ENCODE measurements at places on chromosomes 4 and X.

DNA sequence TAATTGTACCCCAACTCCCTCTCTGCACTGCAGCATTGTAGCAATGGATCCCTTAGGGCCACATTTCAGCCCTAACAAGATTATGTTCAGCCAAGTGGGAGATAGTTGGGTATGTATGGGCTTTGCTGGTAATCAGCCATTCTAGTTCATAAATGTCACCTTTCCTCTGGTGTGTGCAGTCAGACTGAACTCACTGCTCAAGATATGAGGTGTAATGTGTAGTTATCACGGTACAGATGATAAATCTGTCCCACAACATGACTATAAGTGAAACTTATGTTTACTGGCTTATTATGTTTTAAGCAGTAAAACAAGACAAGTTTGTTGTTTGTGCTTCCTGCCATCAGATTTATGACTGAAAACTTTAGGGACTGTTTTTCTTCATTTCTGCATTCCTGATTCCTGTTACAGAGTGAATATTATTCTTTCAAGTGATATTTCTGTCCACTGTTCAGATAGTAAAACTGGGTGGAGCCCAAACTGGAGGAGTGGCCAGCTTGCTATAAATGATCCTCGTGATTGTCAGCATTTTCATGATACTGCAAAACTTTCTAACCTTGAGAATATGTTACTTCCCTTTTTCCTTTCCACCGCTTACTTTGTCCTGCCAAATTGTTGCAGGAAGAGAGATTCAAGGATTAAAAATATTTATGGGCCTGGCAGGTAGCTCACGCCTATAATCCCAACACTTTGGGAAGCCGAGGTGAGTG is 44.9 kb downstream of the ANAPC4 start:
- no peak overlapping the region for H3K27ac ChIP-seq
- H3K4me3 ChIP-seq, result no peak overlapping the region
- no peaks in the 10 kb centered on the region for H3K4me1 ChIP-seq
- H3K27me3 ChIP-seq, result no peaks in the 10 kb centered on the region
- no peak for DNase-seq

GRCh38 chrX:43526878-43527277 is 129.2 kb upstream of the MAOA start:
- no peaks in the 10 kb centered on the region for H3K36me3 ChIP-seq
- H3K27ac ChIP-seq, result no peak overlapping the region
- no peaks in the 10 kb centered on the region for H3K27me3 ChIP-seq
- no peak for DNase-seq
- no peak overlapping the region for H3K4me3 ChIP-seq
- peaks cover 6% of the 10 kb centered on the region for H3K4me1 ChIP-seq

DNA sequence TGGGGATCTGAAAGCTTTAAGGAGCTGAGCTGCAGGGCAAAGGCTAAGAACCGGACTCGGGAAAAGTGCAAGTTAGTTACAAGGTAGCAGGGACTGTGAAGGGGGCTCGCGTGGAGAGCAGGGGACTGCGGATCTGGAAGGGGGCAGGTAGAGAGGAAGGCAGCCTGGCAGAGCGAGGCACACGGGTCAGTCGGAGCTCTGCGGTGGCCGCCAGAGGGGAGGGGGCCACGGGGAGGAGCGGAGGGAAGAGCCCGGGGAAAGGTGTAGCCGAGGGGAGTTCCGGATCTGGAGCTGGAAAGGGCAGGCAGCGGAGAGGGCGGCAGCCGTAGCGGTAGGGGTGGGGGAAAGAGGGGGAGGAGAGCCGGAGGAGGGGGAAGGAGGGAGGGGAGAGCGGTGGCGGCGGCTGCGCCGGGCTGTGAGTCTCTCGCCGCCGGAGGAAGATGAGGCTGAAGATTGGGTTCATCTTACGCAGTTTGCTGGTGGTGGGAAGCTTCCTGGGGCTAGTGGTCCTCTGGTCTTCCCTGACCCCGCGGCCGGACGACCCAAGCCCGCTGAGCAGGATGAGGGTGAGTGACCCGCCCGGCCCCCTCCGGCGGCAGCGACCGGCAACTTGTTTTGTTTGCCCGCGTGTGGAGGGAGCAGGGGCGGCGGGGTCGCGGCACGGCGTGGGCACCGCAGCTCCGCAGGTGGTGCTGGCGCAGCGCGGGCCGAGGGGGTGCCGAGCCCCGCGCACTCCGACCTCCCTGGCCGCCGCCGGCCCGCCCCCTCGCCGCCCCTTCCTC is at the start of gene GALNT7:
GALNT7 (plus strand) TSS at position 416 of the 782 bp plus-strand sequence; CDS start at position 441, 25 bp downstream.
- peak within 1 kb of the TSS; percentile 88 for H3K4me3 ChIP-seq
- DNase-seq, result peak; percentile 76
- H3K27ac ChIP-seq, result peak within 1 kb of the TSS; percentile 88
- H3K27me3 ChIP-seq, result no peaks in the 10 kb centered on the region

DNA sequence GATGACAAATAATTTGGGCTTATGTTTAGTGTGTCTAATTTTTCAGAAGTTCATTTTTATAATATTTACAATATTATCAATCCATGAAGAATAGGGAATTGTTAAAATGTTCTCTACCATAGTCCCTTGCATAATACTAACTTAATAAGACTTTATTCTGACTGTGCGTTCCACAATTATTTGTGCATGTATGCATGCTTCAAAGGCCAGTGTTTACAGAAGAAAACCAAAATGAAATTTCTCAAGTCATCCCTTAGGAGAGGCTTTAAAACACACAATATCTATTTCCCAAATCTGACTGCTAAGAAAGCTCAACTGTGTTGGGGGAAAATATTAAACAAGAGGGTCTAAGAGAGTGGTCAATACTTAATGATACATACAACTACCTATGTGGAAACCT is 226.3 kb upstream of the ANKRD50 start:
- no peaks in the 10 kb centered on the region for H3K36me3 ChIP-seq
- H3K4me3 ChIP-seq, result no peak overlapping the region
- H3K4me1 ChIP-seq, result no peaks in the 10 kb centered on the region
- peaks cover 1% of the 10 kb centered on the region for H3K27me3 ChIP-seq
- no peak overlapping the region for H3K27ac ChIP-seq

GRCh38 chr4:55028196-55028595 is 97.2 kb downstream of the KDR start:
- peaks cover 2% of the 10 kb centered on the region for H3K27me3 ChIP-seq
- no peak overlapping the region for H3K4me3 ChIP-seq

GRCh38 chrX:67961516-67961915 is 417.7 kb downstream of the AR start:
- H3K4me3 ChIP-seq, result no peak overlapping the region
- no peak for DNase-seq
- no peaks in the 10 kb centered on the region for H3K4me1 ChIP-seq
- no peaks in the 10 kb centered on the region for H3K27me3 ChIP-seq
- no peaks in the 10 kb centered on the region for H3K36me3 ChIP-seq

- no peaks in the 10 kb centered on the region for H3K4me1 ChIP-seq
- no peak for DNase-seq
- H3K4me3 ChIP-seq, result no peak overlapping the region
- no peaks in the 10 kb centered on the region for H3K36me3 ChIP-seq
- H3K27ac ChIP-seq, result no peak overlapping the region
Measured at GRCh38 chr4:54189140-54189539, 40.0 kb upstream of the PDGFRA start.
